ENCODE measurements at places on chromosomes 6 and 20.

DNA sequence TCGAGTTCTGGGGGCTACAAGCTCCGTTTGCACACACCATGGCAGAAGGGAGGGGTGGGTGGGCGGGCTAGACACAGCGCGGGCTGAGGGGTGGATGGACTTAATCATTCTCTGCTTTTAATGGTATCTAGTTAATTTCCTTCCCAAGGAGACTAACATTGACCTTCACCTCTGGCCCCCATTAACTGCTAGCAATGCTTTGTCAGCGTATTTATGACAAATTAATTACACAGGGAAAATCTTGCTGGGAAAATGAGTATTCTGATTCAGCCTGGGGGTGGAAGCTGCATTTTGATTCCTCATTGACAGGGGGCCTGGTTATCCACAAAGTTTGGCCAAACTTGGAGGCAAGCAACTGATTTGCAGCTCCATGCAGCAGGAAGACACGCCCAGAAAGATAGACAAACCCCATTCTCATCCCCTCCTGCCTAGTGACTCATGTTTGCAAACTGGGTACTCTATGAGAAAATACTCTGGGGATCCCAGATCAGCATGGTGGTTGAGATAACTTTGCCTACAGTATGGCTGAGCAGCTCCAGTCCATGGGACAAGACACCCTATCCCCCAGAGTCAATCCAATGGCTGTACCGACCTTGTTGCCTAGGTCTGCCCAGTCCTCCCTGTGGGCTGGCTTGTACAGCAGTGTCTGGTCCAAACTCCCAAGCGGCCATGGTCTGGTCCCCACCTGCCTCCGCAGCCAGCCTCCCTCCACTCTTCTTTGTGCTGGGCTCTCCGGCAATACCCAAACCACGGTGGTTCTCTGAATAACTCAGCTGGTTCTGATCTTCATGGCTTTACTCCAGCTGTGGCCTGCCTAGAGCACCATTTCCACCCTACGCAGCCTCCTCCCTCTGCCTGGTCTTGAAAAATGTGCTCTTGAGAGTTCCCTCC, 19.7 kb downstream of the ZBP1 start:
- DNase-seq: peak; percentile 58

DNA sequence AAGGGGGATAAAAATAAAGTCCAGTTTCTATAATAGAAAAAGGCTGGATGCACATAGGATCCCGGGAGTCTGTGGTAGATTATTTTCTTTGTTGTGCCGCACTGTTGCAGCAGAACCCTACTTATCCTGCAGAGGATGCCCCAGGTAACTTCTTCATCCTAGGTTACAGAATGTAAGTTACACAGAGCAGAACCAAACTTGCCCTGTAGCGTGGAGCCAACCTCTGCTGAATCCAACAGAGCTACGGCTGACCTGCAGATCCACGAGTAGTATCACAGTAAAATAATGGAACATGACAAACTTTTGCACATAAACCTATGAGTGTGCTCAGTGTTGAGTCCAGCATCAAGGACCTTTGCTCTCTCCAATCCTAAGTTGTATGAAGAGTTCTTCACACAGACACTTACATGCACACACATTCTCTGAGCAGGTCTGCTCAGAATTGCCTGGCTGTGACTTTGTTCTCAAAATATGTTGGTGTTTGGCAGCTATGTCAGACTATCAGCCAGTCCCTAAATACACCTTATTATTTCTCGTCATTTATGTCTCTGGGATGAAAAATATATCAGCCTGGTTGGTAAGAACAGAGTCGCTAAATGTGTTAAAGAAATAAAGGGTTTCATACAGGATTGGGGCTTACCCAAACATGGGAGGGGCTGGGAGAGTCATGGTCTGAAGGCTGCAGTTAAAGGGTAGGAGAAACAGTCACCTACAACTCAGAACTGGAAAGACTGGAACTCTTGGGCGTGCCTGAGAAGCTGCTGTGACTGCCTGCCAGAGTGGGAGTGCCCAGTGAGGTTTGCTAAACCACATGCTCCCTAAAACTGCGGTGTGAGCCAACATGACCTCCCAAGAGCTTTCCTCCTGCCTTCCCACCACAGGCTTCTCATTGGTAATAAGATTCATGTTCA, 165.1 kb upstream of the SLC24A3 start:
- no peak for DNase-seq

DNA sequence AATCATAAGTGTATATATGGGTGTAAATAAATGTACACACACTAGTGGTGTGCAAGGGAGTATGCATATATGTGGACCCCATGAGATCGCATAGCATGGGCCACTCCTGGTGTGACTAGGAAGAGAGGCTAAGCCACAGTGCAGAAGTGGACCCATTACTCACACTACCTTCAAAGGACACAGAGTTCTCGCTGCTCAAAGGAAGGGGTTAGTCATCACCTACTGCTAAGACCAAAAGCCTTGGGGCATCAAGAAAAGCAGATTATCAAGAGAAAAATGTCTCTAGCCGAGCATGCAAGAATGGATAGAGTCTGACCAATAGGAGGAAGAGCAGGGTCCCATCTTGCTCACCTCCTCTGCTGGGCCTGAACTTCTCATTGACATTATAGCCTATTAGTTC, 195.5 kb downstream of the MAFB start:
- DNase-seq: no peak

DNA sequence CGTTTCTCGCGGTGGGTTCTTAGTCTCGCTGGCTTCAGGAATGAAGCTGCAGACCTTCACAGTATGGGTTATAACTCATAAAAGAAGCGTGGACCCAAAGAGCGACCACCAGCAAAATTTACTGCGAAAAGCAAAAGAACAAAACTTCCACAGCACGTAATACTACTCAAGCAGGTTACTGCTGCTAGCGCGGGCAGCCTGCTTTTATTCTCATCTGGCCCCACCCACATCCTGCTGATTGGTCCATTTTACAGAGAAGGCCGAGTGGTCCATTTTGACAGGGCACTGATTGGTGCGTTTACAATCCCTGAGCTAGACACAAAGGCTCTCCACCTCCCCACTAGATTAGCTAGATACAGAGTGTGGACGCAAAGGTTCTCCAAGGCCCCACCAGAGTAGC, 17.4 kb downstream of the LY86 start:
- DNase-seq: no peak

DNA sequence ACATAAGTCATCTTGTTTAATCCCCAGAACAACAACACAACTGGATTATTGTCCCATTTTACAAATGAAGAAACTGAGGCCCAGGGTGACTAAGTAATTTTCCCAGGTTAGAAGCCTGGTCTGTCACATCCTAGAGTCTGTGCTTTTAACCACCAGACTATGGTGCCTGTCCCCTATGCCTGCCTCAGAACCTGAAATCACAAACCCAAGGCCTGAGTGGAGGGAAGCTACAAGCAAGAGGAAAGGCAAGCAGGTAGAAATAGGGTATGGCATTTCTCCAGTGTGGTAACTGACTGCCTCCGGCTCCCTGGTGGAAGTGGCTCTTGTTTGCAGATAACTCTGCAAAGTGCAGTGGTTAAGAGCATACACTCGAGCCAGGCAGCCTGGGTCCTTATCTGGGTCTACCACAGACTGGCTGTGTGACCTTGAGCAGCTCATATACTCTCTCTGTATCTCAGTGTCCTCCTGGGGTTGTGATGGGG, 2.5 kb downstream of the TMEM63B start:
- DNase-seq: no peak

DNA sequence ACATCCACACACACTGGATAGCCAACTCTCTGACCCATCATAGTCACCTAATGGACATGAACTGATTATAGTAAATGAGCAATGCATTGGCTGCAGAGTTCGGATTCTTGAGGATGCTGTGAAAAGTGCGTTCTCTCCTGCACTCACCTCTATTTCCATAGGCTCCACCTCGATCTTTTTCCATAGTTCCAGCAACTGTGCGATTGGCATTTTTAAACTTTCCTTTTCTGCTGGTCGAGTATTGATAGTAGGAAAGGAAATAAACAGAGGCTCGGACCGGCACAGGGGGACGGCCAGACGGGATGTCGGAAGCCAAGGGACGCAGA, 94.4 kb downstream of the RNASET2 start:
- no peak for DNase-seq

GRCh38 chr6:153099636-153100035, 31.4 kb downstream of the RGS17 start:
- no peak for DNase-seq

DNA sequence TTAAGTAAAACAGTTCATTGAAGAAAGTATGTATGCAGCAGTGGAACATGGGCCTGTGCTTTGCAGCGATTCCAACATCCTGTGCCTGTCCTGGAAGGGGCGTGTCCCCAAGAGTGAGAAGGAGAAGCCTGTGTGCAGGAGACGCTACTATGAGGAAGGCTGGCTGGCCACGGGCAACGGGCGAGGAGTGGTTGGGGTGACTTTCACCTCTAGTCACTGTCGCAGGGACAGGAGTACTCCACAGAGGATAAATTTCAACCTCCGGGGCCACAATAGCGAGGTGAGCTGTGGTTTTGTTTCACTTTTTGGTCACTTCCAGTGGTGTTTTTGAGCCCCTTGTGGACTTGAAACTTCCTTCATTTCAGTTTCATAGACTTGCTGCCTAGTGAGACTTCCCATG, 1.7 kb downstream of the TULP4 start:
- DNase-seq: peak; percentile 56

DNA sequence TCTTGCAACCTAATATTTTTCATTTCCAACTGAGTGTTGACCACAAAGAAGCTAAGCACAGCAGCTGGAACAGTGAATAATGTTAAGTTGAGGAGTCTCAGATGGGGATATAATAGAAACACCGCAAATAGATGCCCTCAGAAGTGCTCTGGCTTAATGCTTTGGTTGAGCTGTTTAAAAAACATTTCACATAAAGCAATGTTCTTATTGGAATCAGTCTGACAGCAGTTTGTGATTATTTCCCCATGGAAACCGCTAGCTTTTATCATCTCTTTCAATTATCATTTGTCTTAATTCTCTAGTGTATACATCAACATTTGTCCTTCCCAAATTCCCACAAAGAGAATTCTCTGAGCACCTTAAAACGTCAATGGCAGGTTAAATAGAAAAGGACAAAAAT, 30.8 kb downstream of the METTL24 start:
- no peak for DNase-seq

DNA sequence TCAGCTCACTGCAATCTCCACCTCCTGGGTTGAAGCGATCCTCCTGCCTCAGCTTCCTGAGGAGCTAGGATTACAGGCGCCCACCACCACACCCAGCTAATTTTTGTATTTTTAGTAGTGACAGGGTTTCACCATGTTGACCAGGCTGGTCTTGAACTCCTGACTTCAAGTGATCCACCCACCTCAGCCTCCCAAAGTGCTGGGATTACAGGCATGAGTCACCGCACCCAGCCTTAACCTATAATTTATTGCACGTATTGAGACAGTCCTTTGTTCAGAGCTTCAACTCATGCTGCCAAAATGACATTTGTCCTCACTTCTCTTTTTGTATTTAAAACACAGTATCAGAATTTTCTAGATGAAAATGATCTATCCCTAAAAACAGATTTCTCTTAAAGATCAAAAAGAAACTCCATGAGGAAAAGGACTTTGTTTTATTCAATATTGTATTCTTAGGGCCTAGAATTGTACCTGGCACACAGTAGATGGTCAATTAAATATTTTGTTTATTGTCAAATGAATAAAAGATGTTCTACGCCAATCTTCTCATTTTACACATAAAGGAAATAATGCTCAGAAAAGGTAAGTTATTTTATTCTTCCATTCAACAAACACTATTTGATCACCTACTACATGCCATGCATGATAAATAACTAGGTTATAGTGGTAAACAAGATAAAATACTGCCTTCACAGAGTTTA, 10.8 kb downstream of the SERAC1 start:
- no peak for DNase-seq

DNA sequence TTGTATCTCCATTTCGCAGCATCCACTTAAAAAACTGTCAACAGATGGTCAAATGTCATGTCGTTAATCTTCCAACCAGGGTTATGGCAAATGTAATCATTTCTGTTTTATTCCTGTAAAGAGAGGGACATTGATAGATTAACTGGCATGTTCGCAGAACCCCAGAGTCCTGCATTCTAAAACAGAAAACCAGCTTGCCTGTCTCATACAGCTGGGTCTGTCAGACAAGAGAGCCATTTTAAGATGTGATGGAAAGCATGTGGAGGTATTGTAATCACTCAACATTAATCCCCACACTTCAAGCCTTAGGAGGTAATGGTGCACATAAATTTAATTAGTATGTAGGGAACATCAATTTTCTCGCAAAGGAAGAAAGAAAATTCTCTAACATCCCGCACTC, 4.4 kb downstream of the SMLR1 start:
- no peak for DNase-seq

DNA sequence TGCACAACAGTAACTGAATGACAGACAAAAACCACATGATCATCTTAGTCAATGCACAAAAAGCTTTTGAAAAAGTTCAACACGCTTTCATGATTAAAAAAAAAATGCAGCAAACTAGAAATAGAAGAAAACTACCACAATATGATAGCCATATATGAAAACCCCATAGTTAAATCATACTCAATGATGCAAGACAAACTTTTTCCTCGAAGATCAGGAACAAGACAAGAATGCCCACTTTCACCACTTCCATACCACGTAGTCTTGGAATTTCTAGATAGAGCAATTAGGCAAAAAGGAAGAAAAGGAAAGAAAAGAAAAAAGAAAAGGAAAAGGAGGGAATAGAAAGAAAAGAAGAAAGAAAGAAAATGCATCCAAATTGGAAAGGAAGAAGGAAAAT, 44.6 kb upstream of the SLC23A2 start:
- DNase-seq: no peak

GRCh38 chr6:41896281-41896680, 1.1 kb upstream of the USP49 start:
- no peak for DNase-seq

DNA sequence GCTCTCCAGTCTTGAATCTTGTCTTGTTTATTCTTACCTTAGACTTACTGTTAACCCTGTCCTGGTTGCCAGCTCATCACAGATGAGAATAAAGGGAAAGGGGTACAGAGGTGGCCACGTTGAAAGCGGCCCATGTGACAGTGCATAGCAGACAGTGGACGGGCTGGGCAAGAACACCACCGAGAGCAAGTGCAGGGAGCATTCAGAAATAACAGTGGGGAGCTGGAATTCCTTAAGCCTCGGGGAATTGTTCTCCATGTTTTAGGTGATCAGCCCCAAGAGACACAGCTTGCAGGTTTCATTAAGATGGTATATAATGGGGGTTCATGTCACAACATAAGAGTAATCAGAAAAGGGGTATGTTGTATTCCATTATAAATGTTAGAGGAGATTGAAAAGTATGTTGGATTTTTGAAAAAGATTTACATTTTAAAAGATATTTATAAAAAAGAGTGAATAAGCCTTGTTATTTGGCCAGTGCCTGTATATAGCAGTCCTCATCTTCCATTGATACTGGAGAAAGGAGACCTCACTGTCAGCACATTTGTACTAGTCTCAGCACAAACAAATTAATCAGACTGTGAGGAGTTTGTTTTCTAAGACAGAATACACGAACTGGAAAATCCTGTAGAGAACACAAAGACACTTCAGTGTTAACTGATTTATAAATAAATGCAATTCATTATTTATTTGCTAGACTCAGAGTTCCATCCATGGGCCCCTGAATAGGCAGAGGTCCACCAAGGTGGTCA, 35.4 kb downstream of the VAPB start:
- DNase-seq: no peak

Data from posterior cingulate gyrus (tissue), 11 donors.